ENCODE measurements at places on chromosomes 2 and 18.

- no peak overlapping the region for H3K27ac ChIP-seq
- DNase-seq, result no peak
- H3K4me1 ChIP-seq, result peaks cover 1% of the 10 kb centered on the region
- H3K4me3 ChIP-seq, result no peak overlapping the region
- H3K36me3 ChIP-seq, result no peaks in the 10 kb centered on the region
Observed at GRCh38 chr18:9771977-9772660, 64.0 kb downstream of the RAB31 start.

DNA sequence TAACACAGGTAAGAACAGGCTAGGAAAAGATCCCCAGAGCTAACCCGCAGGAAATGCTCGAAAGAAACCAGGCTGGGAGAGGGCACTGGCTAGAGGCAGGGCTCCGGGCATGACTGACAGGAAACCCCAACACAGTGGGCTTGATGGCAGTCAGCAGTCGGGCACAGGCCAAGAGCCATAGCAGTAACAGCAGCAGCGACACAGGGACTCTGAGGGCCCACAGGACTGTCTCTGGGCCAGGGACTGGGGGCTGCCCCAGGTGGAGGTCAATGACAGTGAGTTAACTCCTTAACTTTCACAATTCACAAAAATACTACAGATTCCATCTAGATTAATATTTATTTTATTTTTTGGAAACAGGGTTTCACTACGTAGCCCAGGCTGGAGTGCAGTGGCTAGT is 37.3 kb upstream of the ASPRV1 start:
- H3K27ac ChIP-seq, result no peak overlapping the region
- DNase-seq, result no peak
- H3K27me3 ChIP-seq, result no peaks in the 10 kb centered on the region

- peaks cover 3% of the 10 kb centered on the region for H3K27me3 ChIP-seq
- H3K4me1 ChIP-seq, result no peaks in the 10 kb centered on the region
- H3K4me3 ChIP-seq, result no peak overlapping the region
- DNase-seq, result peak; percentile 9
Observed at GRCh38 chr2:84302513-84303412, 156.3 kb downstream of the SUCLG1 start.

GRCh38 chr2:7539760-7540159 is 622.5 kb downstream of the RNF144A start:
- peak overlapping the region; percentile 67 for H3K4me3 ChIP-seq
- H3K27me3 ChIP-seq, result no peaks in the 10 kb centered on the region
- DNase-seq, result no peak
- peaks cover 43% of the 10 kb centered on the region for H3K4me1 ChIP-seq

DNA sequence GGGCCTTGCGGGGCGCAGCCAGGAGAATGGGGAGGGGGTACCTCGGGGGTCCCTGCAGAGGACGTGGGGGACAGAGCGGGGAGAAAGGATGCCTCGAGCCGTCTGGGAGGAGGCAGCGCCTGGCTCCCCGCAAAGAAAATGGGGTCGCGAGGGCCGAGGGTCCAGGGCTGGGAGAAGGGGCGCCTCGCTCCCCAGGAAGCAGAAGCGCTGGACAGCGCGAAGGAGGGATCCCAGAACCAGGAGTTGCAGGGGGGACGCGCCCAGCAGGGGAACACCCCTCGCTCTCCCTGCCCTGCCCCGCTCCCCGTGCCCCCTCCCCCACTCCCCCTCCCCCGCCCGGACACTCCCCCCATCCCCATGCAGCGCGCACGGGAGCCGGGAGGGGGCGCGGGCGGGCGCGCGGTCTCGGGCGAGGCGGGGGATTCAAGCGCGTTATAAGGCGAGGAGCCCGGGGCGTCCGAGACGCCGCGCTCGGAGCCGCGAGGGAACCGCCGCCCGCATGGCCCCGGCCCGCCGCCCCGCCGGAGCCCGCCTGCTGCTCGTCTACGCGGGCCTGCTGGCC is at the start of gene ERFE:
Gene ERFE (plus strand): TSS at position 462 of the 562 bp plus-strand sequence. CDS start 38 bp downstream, at position 500.
- DNase-seq, result peak; percentile 50
- peaks cover 6% of the 10 kb centered on the region for H3K4me1 ChIP-seq
- H3K27me3 ChIP-seq, result peaks cover 33% of the 10 kb centered on the region
- H3K36me3 ChIP-seq, result no peaks in the 10 kb centered on the region
- H3K4me3 ChIP-seq, result peak within 1 kb of the TSS; percentile 69

GRCh38 chr2:140270224-140270623 is 1490.0 kb upstream of the NXPH2 start:
- no peak overlapping the region for H3K4me3 ChIP-seq
- H3K36me3 ChIP-seq, result no peaks in the 10 kb centered on the region
- H3K27ac ChIP-seq, result no peak overlapping the region
